Ureter (tissue), 1 donor: ENCODE measurements at places on chromosomes 3 and 15.

- peak; percentile 61 for DNase-seq
Observed at GRCh38 chr3:23202203-23202920, 765 bp upstream of the UBE2E2 start.

DNA sequence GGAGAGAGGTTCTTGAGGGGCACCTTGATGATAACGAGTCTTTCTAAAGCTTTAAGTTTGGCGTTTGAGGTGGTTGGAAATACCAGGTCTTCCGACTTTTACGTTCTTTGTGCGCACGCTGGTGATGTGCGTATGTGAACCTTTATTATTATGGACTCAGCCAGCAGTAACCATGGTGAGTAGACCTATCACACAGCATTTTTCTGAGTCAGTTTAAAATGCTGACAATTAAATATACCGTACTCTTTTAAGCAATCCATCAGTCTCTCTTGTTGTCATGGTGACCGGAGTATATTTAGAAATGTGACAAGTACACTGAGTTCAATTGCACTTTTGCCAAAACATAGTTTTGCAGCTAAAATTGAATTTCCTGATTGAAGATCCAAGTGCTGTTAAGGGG is 172.2 kb downstream of the LPP start:
- DNase-seq: no peak

- DNase-seq: no peak
Observed at GRCh38 chr15:77633913-77634265, 1.2 kb upstream of the LINGO1 start.

DNA sequence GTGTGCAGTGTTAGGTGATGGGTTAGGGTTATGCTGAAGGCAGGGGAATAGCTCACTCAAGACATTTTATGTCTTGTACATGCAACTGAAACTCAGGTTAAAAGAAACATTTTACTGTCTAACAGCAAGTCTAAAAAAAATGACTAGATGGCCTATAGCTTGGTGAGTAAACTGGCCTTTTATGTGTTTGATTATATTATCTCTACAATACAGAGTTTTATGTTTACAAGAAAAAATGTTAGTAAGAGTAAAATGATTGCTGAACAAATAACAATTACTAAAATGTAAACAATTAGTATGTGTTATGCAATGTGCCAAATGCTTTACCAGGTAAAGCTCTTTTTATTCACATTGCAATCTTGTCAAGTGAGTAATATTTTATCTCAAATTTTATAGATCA is 1039.6 kb downstream of the ROBO2 start:
- no peak for DNase-seq

- no peak for DNase-seq
Observed at GRCh38 chr3:55309336-55309735, 177.8 kb downstream of the WNT5A start.

DNA sequence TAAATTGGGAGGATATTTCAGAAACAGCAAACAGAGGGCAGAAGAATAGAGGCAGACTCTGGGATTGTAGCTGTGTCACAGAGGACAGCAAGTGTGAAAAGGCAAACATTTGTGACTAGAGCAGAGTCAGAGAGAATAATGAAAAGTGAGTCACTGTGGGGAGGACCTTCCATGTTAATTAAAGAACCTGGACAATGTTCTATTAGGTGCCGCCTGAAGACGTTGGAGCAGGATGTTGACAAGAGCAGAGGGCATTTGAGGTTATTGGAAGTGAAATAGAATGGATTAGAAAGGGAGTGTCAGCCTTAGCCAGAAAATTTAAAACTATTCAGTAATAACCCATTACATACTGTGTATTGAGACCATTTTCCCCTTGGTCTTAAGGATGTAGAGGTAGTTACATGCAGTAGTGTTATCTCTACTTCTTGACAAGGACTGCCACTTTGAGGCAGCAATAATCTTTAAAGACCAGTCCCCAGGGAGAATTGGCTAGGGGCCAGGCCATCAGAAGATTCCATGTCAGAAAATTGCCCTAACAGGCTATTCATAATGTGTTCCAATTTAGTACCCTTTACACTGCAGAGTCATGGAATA is 5.8 kb downstream of the ACKR2 start:
- no peak for DNase-seq

GRCh38 chr15:88649753-88650551 is 11.1 kb downstream of the ISG20 start:
- no peak for DNase-seq

DNA sequence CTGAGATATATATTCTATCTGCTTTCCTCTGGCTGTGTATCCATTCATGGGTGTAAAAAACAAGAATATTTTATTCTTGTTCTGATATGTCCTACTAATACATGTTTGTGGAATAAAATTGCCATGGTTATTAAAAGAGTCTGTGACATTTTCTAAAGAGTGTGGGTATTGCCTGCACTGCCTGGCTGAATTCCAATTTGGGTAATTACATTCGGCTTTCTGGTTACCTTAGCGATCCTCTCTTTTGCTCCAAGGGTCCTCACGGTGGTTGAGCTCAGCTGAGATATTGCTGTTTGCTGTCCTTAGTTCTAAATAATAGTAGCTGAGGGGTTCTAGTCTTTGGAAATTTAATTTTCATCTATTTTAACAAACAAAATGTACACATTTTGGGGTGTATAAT is 301.4 kb upstream of the DNAJC19 start:
- DNase-seq: no peak

DNA sequence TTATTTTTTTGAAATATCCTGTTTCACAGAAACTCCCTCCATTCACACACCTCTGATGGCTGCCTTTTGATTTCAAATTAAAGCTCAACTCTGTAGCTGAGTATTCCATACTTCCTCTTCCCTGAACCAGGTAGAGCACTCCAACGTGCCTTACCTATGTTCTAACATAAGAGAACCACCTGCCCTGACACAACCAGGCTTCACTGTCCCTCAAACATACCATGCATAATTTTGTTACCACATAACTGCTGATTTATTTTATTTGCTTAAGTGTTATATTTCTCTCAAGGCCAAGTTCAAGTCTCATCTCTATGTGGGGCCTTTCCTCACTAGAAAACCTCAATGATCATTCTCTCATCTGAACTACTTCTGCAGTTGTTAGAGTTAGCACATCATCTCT is 209.7 kb downstream of the P3H2 start:
- no peak for DNase-seq

DNA sequence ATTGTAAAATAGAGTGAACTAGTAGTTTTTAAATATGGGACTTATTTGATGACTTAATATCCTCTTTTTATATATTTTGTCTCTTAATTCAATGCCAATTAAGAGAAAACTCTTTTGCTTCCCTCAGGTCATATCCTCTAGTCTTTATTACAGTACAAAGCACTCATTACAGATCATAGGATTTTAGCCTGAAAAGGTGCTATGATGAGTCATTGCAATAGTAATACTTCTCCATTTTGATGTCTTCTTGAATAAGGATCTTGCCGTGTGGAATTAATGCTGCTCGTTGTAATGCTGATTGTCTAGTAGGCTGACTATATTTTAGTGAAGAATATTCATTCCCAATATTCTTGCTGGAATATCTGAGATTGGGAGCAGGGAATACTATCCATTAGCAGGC is 612.2 kb upstream of the GOLIM4 start:
- DNase-seq: no peak

DNA sequence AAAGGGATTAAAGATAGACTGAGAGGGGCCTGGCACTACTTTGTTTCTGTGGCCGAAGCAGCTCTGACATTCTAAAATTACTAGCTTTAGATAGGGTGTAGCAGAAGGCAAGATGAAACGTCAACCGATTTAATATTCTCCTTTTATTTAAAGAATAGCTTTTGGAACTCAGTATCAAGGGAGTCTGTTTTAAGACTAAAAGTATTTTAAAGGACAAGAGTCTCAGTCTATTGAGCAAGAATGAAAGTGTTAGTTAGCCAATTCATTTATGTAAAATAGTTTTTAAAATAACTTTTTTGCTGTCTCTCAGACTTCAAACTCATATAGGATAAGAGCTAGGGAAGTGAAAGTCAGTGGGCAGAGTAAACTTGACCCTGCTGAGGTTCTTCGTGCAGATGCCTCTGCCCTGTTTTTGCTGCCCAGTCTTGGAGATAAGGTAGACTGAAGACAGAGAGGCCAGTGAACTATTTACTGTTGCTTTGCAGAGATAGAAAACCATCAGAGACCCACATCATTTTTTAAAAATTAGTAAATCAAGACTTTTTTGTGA is 1090.9 kb downstream of the ROBO2 start:
- no peak for DNase-seq

GRCh38 chr3:346186-346585 is 149.6 kb downstream of the CHL1 start:
- no peak for DNase-seq
